Occipital lobe (tissue), 3 donors: ENCODE measurements at places on chromosomes 11 and 22. TPM values are rescaled to one million over a fixed set of nuclear protein-coding genes. Genes with fewer than 3 reads are reported as not detected.

DNA sequence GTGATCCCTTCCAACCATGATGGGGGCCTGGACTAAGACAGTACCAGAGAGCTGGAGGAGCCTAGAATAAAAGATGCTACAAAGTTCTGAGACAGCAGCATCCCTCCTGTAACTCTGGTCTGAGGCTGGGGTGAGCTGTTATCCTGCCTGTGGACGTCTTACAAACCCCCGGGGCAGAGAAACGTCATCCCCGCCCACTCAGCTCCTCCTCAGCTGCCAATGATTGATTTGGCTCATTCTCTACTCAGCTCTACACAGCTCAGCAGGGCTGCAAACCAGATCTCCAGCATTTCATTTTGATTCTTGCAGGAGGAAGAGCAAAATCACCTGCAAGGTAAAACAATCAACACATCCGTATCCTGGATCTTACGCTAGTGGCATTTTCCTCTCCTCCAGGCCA is 55.5 kb downstream of the CSNK2A3 start:
- DNase-seq = no peak

Gene BTBD18
- not detected for total RNA-seq

- no peak for DNase-seq
These were observed 36.3 kb upstream of the SORL1 start for GRCh38 chr11:121415856-121416255.

- no peak for DNase-seq
These were observed 12.8 kb downstream of the GGA1 start for GRCh38 chr22:37621352-37621860.

Gene CSF2RB
- total RNA-seq = 0.62 TPM

DNA sequence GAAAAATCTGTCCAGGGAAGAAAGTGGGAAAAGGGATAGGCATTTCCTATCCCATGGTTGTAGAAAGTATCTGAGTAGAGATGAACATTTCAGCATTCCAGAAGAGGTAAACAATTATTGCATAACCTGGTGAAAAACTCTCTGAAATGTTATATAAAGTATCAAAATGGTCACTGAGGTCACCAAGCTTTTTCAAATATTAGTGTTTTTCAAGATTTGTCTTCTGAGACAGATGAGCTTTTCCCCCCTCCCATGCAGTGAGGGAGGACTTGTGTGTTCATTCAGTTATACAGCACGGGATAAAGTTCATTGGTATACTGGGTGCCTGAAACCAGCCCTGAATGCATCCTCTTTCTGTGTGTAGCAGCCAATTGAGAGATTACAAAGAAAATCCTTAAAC is 1.9 kb upstream of the DEPDC7 start:
- DNase-seq = no peak

- DNase-seq = no peak
These were observed 56.9 kb downstream of the KREMEN1 start for GRCh38 chr22:29129808-29130140.

GRCh38 chr11:21475276-21475675 is 717.6 kb upstream of the ANO5 start:
- no peak for DNase-seq

DNA sequence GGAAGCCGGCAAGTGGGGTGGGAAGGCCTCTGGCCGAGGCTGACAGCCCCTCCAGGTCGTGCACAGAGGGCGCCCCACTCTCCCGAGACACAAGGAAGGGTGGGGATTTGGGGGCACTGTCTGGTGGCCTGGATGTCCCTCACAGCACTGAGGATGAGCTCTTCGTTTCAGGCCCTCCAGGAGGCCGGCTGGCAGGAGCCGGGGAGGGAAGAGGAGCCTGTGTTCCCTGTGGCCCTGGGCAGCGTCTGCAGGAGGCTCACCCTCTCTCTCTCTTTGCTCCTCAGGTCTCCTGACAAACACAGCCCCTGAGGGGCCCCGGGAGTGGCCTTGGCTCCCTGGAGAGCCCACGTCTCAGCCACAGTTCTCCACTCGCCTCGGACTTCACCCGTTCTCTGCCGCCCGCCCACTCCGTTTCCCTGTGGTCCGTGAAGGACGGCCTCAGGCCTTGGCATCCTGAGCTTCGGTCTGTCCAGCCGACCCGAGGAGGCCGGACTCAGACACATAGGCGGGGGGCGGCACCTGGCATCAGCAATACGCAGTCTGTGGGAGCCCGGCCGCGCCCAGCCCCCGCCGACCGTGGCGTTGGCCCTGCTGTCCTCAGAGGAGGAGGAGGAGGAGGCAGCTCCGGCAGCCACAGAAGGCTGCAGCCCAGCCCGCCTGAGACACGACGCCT is 1078.0 kb downstream of the BRD1 start:
- no peak for DNase-seq

Gene SCUBE2
- total RNA-seq = 4.7 TPM

Gene ANO5
- 26.8 TPM for total RNA-seq

DNA sequence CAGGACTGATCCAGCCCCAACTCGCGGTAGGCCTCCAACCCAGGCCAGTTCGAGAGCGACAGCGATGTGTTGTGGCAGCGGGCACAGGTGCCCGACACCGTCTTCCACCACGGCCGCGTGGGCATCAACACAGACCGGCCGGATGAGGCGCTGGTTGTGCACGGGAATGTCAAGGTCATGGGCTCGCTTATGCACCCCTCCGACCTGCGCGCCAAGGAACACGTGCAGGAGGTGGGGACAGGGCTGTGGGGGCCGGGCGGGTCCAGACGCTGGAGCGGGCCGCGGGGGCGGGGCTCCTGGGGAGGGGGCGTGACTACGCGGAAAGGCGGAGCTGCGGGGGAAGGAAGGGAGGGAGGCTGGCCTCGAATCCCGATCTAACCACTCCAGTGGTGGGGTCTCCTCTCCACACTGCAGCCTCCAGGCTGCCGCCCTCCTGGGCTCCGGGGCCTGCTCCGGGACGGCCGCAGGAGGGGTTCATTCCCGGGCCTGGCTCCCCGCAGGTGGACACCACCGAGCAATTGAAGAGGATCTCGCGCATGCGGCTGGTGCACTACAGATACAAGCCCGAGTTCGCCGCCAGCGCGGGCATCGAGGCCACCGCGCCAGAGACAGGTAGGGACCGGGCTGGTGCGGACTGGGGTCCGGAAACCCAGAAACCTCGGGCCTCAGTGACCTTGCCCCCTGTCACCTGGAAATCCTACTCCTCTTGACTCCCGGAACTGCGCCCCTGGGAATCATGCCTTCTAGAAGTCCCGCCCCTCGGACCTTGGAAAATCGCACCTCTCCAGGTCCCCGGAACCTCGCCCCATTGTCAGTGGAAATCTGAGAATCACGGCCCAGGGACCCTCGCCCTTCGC is 14.9 kb downstream of the TMEM258 start:
- DNase-seq = peak; percentile 29

DNA sequence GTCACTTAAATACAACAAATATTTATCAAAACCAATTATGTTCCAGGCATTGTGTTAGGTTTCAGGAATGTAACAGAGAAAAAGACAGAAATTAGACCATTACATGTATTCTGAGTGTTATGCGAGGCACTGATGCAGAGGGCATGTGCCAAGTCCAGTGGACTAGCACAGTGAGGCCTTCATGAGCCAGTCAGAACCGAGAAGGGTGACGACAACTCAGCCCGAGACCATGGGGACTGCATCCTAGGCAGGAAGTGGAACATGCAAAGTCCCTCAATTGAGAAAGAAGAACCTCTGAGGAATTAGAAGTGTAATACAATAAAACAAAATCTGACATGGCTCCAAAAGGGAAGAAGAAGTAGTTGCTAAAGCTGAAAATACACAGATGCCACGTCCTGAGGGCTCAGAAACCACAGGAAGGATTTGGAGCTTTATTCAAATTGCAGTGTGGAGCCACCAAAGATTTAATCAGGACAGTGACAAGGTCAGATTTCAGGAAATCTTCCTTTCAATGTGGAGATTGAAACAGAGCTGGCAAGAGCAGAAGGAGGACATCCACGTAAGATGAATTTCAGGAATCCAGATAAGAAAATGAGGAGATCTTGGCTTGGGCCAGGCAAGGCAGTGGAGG is 529.6 kb downstream of the NTM start:
- no peak for DNase-seq

Gene WNT7B
- total RNA-seq = 6.6 TPM

- no peak for DNase-seq
These were observed 33.0 kb upstream of the XBP1 start for GRCh38 chr22:28833276-28833923.

Gene PLAAT5
- 3.1 TPM for total RNA-seq

Gene FGF19
- not detected for total RNA-seq

GRCh38 chr11:108906329-108906728 is 241.5 kb downstream of the DDX10 start:
- no peak for DNase-seq

DNA sequence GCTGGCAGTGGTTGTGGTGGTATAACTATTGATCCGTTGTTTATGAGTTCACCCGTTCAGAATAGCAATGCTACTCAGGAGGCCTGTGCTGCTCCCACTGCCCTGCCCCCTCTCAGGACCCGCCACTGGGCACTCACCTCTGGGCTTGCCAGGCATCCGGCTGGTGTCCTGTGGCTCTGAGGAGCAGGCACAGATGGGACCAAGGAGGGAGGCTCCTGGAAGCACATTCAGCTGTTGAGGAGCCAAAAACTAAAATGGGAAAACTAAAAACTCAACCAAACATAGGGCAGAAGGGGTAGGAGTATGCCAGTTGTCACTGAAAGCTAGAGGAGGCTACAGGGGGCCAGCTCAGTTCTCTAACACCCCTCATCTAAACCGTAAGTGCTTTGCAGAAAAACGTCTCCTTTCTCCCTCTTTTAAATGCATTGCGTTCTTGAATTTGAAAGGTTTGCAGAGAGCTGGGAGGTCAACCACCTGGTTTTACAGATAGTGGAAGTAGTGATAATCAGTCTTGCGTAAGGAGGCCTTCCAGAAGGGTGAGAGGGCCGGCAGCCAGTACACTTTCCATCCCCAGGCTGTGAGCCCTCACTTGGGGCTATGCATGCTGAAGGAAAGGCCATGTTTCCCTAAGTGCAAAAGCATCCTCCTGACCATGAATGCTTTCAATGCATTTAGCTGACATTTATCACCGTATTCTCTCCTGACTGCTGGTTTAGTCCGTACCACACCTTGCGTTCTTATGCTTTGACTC is 547.4 kb downstream of the NTM start:
- DNase-seq = no peak

Gene CRYAB
- total RNA-seq = 10.3 TPM

GRCh38 chr22:41568811-41569210 is 8.0 kb downstream of the CSDC2 start:
- no peak for DNase-seq

DNA sequence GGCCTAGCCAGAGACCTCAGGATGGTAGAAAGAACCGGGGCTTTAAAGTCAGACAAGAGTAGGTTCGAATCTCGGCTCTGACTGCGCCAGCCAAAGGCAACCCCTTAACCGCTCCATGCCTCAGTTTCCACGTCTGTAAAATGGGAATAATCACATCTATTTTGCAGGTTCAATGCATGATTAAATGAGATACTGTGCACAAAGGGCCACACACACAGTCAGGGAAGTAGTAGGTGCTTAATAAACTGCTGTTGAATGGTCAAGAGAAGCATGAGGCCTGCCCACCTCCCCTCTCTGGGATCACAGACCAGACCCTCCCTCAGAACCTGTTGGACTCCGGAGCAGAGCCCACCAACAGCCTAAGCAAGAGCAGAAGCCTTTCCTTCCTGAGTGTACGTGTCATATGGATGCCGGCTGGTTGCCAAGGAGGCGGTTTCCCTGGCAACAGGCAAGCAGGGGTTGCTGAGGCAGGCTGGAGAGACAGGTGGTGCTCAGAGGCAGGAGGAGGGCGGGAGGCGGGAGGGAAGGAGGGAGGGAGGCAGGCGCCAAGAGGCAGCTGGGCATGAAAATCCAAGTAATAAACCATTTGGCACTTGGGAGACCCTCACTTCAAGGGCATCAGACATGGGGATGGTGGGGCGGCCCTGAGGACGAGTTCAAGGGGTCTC is 43.9 kb downstream of the NFAM1 start:
- DNase-seq = peak; percentile 67

DNA sequence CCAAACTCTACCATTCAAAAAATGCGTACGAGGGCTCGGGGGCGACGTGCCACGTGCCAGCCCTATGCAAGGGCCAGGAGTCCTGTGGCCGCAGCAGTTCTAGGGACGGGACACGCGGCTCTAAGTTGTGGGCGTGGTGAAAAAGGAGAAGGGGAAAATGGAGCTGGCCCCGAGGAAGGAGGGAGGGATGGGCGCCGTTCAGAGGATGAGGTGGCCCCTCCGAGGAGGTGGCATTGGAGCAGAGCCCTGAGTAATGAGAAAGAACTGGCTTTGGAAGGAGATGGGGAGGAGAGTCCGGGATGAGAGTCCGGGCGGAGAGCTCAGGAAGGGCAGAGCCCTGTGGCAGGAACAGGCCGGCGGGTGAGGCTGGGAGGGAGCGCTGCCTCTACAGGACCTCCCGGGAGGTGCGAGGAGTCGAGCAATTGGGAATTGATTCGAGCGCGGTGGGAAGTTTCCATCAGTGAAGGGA is 21.0 kb downstream of the OTUB1 start:
- DNase-seq = no peak

DNA sequence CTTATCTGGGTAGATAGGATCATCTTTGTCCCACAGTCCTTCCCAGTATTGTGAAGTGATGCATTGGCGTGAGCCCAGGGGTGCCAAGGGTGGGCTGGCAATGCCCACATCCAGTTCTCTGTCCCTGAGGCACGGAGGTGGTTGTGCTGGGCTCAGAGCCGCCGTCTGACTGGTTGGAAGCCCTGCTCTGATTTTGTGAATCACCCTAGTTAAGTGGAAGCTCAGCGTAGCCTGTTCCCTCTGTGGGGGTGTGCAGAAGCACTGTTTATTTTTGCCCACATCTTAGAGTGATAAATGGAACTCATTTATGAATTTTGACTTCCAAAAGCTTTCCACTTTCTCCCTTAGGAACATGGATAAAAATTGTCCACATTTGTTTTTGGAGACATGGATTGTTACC is 13.6 kb downstream of the BCR start:
- DNase-seq = peak; percentile 52

Gene SLC7A4
- total RNA-seq = 1.4 TPM

Gene FXYD2
- 0.62 TPM for total RNA-seq

DNA sequence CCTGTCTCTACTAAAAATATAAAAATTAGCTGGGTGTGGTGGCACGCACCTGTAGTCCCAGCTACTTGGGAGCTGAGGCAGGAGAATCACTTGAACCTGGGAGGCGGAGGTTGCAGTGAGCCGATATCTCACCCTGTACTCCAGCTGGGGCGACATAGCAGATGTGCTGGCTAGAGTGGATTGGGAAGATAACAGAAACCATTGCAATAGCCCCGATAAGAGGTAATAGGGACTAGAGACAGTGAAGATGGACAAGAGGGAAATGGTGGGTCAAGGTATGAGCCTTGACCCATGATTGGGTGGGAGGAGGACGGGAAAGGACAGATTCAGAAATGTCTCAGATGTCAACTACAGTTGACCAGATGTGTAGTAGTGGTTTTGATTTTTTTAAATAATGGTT is 6.1 kb downstream of the SWAP70 start:
- DNase-seq = no peak
